ENCODE measurements at places on chromosomes 3 and 15.

- no peak for DNase-seq
These were observed 518.2 kb downstream of the CADM2 start for GRCh38 chr3:85476891-85477495.

DNA sequence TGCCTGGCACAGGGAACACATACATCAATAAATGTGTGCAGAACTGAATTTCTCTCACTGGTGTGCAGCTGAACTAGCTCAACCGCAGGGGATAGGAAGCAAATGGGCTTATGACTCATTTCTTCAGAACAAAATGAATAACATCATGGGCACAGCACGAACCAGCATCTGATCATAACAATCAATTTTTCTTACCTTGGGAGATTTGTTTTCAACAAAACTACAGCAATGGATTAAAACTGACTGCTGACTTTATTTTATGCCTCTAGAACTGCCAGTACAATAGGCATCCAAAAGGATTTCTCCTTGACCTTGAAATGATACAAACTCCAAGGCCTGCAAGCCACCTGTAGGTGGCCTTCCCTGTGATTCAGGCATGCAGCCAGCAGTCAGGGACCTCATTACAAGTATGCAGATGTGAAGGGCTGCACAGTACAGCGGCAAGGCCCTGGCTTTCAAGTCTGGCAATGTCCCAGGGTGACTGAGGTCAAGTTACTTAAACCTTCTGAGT, 26.1 kb downstream of the TAMM41 start:
- DNase-seq = no peak

- no peak for DNase-seq
These were observed 62.6 kb upstream of the PRR20G start for GRCh38 chr3:127350172-127351050.

DNA sequence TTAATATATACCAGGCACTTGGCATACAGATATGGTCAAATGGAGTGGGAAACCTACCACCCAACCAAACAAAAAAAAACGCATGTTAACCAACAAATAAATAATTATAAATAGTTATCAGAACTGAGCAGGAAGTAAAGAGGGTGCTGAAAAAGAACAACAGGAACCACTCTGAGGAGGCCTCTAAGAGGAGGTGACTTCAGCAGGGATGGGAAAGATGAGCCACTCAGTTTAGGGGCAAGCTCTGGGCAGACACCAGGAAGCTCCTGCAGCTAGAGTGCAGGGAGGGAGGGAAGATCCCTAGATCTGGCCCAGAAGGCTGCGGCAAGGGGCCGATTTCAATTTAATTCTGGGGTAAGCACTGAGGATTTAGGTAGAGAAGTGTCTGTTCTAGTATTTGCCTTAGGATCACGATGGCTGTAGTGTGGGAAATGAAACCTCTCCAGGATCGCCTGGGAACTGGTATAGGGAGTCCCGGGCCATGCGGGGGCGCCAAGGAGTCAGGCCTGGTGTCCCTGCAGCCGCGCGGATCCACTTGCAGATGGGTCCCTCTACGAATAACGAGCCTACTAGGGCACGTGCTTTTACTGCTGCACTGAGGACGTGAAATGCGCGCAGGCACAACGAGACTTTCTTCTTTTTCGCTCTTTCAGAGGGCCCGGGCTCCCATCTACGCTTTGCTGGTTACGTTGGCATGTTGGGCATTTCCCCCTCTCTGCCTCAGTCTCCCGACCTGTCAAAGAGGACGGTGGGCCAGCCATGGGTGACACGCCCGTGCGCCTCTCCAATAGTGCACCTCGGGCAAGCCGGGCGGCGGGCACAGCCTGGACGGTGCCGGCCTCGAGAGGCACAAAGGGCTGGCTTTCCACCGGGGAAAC, 1.5 kb upstream of the LIMD1 start:
- DNase-seq = peak; percentile 95

DNA sequence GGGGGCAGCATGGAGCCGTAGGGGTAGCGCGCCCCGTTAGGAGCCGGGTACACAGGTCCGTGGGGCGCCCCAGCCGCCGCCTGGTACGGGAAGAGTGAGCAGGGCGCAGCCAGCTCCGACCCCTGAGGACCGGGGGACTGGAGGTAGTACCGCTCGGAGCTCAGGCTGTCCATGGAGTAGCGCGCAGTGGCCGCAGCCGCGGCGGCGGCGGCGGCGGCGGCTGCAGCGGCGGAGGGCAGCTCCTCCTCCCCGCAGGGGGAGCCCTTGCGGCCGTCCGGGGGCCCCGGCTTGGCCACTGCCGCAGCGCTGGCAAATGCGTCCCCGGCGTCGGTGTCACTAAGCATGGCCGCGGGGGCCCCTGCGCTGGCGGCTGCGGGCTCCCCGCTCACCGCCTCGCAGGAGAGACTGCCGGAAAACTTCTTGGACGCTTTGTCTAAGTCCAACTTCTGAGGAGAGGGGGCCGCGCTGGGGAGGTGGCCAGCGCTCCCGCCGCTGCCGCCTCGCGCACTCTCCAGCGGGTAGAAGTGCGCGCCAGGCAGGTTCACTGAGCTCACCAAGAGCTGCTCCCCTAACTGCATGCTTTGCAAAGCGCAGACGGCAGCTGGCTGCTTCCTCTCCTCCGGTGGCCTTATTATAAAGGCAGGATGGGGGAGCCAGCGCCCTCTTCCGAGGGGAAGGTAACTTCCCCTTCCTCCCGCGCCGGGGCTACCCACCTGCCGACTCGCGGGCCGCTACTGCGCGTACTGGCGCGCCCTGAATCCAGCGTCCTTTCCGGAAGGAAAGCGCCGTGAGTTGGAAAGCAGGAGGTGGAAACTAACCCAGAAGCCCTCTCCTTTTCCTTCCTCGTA, at the start of gene EOMES:
Gene EOMES, minus strand, starts transcription at position 607 of the 848 bp plus-strand sequence. Its CDS starts 29 bp downstream, at position 578.
- DNase-seq = peak; percentile 92

GRCh38 chr15:40097096-40097967, 11.3 kb downstream of the BMF start:
- no peak for DNase-seq

- no peak for DNase-seq
These were observed 6.7 kb downstream of the NBEAL2 start for GRCh38 chr3:46986055-46986730.
